Progenitor cell of endocrine pancreas (in vitro differentiated cells): ENCODE measurements at places on chromosomes 2 and 18. TPM values are rescaled to one million over a fixed set of nuclear protein-coding genes. Genes with fewer than 3 reads are reported as not detected.

GRCh38 chr2:98158305-98158704 lies 71.3 kb downstream of the VWA3B start:
- H3K4me3 ChIP-seq, result no peak overlapping the region
- no peaks in the 10 kb centered on the region for H3K4me1 ChIP-seq
- peaks cover 11% of the 10 kb centered on the region for H3K27me3 ChIP-seq
- no peak overlapping the region for H3K27ac ChIP-seq
- DNase-seq, result no peak

GRCh38 chr2:235740821-235741220 lies 247.0 kb downstream of the AGAP1 start:
- H3K27ac ChIP-seq, result no peak overlapping the region
- peaks cover 4% of the 10 kb centered on the region for H3K36me3 ChIP-seq
- no peak for DNase-seq
- no peaks in the 10 kb centered on the region for H3K27me3 ChIP-seq
- H3K4me1 ChIP-seq, result no peaks in the 10 kb centered on the region

DNA sequence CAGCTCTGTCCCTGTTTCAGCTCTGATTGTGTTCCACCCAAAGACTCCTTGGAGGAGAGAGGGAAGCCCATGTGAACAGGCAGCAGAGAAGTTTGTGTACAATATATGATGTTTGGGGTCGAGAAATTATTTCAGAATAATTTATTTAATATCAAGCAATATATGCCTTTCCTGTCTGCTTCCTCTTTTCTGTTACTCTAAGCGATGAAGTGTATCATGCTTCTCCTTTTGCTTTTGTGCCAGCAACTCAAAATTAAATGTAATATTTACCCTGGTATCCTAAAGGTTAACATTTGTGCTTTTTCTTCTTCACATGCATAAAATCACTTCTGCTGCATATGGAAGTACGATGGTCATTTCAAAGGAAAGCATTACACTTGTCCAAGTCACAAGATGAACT lies 2.4 kb upstream of the NTSR2 start:
- peaks cover 70% of the 10 kb centered on the region for H3K27me3 ChIP-seq
- H3K4me1 ChIP-seq, result peaks cover 1% of the 10 kb centered on the region
- H3K36me3 ChIP-seq, result no peaks in the 10 kb centered on the region
- no peak overlapping the region for H3K4me3 ChIP-seq
- no peak overlapping the region for H3K27ac ChIP-seq

The DES gene
- not detected in 2 replicates for total RNA-seq

DNA sequence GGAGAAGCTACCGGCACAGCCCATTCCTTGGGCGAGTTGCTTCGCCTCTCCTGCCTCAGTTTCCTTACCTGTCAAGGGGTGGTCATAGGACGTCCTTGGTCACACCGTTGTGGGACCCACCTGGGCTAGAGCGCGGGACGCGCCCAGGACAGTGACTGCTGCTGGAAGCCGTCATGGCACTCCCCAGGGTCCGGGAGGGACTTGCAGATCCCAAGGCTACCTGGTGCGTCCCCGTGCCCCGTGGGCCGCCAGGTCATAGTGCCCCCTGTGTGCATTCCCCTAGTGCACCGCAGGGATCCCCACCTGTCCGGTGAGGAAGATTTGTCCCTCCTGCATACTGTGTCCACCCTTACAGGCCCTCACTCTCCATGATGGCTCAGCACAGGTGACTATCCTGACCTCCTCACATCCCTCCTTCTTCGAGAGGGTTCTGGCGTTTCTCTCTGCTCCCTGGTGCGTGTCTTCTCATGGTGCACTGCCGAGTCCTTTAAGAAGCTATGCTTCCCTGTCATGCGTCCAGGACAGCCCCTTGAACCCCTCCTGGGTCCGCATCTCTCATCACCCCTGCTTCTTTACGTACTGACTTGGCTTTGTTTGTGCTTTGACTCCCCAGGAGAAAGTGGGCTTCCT lies 886 bp upstream of the STK25 start:
- peaks cover 12% of the 10 kb centered on the region for H3K4me1 ChIP-seq
- H3K27ac ChIP-seq, result peak overlapping the region; percentile 95
- H3K4me3 ChIP-seq, result peak overlapping the region; percentile 76
- no peaks in the 10 kb centered on the region for H3K36me3 ChIP-seq
- peaks cover 4% of the 10 kb centered on the region for H3K27me3 ChIP-seq

DNA sequence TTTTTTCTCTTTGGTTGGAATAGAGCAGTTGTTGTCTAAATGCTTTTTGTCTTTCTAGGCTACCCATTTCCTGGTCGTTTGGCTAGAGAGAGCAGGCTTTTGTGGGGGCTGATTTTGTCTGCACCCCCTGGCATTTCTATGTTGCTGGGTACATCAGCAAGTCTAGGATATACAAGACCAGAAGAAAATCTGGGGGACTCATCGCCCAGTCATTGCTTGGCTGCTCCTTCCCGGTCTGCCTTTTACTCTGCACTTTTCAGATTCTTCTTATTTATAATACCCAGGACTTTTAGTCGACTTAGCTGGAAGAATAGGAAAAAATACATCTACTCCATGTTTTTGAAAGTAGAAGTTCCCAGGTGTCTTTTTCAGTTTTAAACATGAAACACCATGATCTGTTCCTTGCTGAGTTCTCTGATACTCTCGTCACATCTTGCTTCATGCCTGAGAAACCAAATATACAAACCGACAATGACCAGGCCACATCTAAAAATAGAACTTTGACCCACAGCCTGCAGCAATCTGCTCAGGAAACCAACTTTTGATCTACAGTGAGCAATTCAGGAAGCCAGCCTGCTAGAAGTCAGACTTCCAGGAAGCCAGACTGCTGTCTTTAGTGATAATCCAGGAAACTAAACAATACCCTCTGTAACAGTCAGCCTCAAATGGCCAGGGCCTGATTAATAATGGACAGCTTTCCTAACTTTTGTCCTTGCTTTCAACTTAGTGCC lies 163.8 kb upstream of the MEX3C start:
- no peak overlapping the region for H3K27ac ChIP-seq
- no peaks in the 10 kb centered on the region for H3K27me3 ChIP-seq
- H3K4me3 ChIP-seq, result no peak overlapping the region
- peaks cover 9% of the 10 kb centered on the region for H3K4me1 ChIP-seq
- no peaks in the 10 kb centered on the region for H3K36me3 ChIP-seq
- DNase-seq, result no peak

The RAB17 gene
- total RNA-seq, result 49.9 and 52.0 TPM in 2 replicates

GRCh38 chr18:67261931-67262552 lies 254.5 kb downstream of the DSEL start:
- no peaks in the 10 kb centered on the region for H3K4me1 ChIP-seq
- H3K27ac ChIP-seq, result no peak overlapping the region
- no peaks in the 10 kb centered on the region for H3K27me3 ChIP-seq
- no peaks in the 10 kb centered on the region for H3K36me3 ChIP-seq
- no peak overlapping the region for H3K4me3 ChIP-seq
- no peak for DNase-seq
